Amygdala (tissue), 56 donors: ENCODE measurements at places on chromosomes 1 and 21.

DNA sequence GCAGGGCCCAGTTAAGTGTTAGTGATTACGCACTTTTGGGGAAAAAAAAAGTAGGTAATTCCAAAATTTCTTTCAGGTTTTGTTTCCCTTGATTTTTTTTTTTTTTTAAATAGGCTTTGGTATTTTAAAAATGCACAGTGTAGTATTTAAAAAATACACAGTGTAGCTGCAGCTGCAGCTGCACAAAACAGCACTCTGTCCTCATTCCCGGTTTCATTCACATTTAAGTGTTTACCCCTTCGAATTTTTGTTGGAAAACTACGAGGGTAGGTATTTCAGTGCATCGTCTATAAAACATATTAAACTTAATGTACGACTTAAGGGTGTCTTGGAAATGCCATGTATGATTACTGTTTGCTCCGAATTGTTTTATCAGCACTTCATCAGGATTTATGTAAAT is 3.4 kb downstream of the NEK7 start:
- DNase-seq, result no peak

- DNase-seq, result no peak
These were observed 305.3 kb downstream of the PTPRU start for GRCh38 chr1:29541631-29542030.

GRCh38 chr1:1371746-1372711 is 3.0 kb downstream of the AURKAIP1 start:
- no peak for DNase-seq

DNA sequence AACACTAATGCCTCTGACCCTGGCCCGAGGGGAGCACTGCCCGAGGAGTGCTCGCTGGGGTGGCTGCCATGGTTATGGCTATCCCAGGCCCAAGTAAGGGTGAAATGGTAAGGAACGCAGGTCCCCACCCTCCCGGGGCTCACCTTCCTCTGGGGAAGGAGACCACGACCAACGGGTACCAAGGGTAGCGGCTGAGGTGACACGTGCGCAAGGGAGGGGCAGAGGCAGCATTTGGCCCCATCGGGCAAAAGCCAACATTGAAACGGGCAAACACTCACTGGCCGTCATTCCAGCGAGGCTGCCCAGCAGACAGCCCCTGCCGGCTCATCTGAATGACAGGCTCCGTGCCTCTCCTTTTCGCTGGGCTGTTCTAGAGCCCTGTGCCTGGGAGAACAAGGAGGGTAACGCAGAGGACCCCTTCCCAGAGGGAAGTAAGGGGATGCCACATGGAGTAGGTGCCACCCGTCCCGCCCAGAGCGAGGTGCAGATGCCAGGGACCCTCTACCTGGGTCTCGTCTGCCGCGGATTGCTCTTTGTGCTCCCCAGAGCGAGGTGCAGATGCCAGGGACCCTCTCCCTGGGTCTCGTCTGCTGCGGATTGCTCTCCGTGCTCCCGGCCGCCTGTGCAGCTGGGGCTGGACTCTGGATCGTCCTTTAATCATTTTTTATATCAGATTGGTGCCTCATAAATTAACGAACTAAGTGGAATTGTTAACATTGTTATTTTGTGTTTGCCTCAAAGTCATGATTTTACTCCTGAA is 16.2 kb downstream of the ACTRT2 start:
- DNase-seq, result no peak

- no peak for DNase-seq
These were observed 220.5 kb upstream of the MAP1LC3C start for GRCh38 chr1:242219298-242219901.
